ENCODE measurements at places on chromosomes 7 and 10.
A peak's percentile ranks its signal among the peaks of the same experiment; 100 is the strongest.

- no peak for DNase-seq
Measured at GRCh38 chr10:89615824-89616223, 29.2 kb downstream of the PANK1 start.

- no peak for DNase-seq
Measured at GRCh38 chr7:45178241-45179225, 20.9 kb downstream of the RAMP3 start.

DNA sequence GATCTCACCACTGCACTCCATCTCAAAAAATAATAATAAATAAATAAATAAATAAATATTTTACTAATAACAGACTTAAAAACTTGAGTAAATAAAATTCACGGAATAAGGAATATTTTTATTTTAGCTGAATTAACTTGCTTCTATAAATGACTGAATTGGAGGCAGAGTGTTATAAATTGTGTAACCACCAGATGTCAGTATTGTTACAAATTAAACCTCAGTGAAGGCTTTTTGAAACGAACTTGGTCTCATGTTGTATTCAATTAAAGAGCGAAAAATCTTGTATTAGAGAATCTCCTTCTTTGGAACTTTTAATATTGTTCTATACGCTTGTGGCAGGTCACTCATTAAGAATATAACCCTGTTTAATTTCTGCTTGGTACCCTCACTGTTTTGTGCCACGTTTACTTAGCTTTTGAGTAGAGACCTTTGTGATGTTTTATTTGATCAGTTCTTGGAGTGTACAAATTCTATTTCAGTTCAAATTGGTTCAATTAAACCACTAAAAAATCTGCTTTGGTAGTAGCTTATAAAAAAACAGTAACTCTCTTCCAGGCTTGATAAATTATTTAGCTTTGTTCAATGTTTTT, 45.6 kb upstream of the SCIN start:
- no peak for DNase-seq

GRCh38 chr10:99431190-99431760, 851 bp upstream of the GOT1 start:
- no peak for DNase-seq

DNA sequence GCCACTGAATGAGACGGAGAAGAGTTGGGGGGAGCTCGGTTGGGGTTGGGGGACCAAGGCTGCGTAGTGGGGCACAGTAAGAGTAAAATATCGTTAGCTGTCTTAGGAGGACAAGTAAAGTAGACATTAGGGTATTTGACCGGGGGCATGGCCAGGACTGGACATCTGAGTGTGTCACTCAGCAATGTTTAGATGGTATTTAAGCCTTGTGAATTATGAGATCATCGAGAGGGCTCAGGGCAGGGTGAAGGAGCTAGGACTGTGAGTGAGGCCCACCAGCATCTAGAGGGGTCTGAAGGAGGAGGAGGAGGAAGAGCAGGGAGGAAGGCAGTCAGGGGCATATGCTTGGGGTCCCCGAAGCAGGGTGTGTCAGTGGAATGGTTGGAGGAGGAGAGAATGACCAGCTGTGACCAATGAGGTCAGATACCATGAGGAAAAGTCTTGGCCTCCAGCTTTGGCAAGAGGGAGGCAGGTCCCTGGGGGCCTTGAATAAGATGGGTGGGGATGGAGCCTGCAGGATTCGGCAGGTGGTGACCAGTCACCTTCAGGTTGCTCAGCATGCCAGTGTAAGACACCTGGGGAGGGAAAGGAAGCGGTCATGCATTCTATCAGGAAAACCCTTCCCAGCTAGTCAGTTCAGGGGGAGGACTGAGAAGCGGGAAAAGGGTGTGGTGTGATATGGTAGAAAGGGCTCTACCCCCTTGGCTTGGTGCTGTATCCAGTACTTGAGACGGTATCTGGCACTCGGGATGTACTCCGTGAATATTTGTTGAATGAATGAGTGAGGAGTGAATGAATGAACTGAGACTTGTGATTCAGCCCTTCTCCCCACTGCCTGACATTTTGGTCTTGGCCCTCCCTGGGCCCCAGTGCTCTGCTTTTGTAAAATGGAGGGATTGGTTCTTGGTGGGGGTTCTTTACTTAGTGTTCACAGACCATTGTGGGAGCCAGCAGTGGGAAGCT, 34.8 kb upstream of the SH2D4B start:
- DNase-seq: no peak

- DNase-seq: peak; percentile 74
Measured at GRCh38 chr7:85185424-85186082, 1.3 kb downstream of the SEMA3D start.

DNA sequence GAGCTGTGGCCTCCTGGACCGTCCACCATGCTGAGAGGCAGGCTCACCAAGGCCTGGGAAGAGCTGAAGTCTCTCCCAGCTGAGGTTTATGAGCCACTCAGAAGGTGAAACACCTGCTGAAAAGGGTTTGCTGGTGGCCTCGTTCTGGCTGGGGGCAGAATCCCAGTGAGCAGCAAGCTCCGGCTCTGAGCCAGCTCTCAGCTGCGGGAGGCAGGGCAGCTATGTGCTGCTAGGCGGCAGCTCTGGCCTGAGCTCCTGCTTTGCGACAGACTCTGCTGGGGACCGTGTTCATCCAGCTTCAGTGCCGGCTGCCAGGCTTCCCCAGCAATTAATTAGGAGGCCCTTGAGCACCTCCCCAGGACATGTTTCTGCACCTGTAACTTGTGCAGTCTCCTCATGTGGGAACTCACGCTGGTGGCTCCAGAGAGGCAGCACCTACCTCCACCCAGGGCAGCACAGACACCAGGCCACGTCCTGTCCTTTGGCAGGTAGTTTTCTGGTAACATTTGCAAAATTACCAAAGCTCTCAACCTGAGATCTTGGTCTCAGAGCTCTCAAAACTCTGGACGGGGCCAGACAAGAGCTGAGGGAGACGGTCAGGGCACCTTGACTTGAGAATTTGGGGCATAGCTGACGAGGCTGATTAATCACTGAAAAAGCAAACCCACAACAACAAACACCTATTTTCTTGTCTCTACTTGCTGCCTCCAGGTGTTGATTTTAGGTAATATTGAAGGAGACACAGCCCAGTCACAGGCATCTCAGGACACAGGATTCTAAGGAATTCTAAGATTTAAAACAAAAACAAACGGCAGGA, 185.0 kb downstream of the TCERG1L start:
- DNase-seq: peak; percentile 54

DNA sequence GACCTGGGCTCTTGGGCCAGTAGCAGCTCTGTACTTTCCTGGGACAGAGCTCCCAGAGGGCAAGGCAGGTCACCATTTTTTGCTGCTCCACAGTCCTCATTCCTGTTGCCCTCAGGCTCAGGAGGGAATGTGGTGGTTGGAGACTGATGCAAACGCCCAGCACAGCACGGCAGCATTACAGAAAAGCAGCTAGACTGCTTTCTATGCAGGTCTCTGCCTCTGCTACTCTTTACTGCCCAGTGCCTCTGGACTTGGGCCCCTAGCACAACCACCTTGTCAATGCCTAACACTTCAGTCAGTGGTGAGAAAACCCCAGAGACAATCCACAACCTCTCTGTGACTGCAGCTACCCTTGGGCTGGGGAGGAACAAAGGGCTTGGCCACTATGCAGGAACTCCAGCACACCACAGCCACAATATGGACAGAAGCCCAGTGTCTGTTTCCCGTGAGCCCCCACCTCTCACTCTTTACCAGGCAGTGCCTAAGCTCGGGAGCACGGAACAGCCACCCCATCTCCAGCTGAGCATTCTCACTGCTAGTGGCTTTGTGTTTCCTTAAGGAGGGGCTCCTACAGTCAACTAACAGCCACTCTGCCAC, 790.6 kb downstream of the PCDH15 start:
- no peak for DNase-seq

GRCh38 chr10:132962623-132963429, 20.5 kb upstream of the CFAP46 start:
- DNase-seq: no peak

- DNase-seq: peak; percentile 55
Measured at GRCh38 chr10:110005719-110006118, 2.1 kb upstream of the ADD3 start.

- peak; percentile 59 for DNase-seq
Measured at GRCh38 chr10:109934958-109935793, 11.9 kb upstream of the XPNPEP1 start.

- no peak for DNase-seq
Measured at GRCh38 chr7:154859747-154860620, 142.9 kb downstream of the PAXIP1 start.

GRCh38 chr10:117271427-117271826, 30.5 kb downstream of the SLC18A2 start:
- DNase-seq: no peak

GRCh38 chr10:14736043-14736442, 38.7 kb downstream of the FAM107B start:
- DNase-seq: no peak

DNA sequence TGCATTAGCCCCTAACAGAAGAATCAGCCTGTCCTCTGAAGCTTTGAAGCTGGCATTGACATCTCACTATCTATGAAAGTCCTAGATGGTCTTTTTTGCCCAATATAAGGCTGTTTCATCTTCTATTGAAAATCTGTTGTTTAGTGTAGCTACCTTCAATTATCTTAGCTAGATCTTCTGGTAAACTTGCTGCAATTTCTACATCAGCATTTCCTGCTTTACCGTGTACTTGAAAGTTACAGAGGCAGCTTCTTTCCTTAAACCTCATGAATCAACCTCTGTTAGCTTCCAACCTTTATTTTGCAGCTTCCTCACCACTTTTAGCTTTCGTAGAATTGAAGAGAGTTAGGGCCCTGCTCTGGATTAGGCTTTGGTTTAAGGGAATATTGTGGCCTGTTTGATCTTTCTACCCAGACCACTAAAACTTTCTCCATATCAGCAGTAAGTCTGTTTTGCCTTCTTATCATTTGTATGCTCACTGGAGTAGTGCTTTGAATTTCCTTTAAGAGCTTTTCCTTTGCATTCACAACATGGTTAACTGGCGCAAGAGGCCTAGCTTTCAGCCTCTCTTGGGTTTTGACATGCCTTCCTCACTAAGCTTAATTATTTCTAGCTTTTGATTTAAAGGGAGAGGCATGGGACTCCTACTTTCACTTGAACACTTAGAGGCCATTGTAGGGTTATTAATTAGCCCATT, 32.5 kb downstream of the ARID5B start:
- no peak for DNase-seq

DNA sequence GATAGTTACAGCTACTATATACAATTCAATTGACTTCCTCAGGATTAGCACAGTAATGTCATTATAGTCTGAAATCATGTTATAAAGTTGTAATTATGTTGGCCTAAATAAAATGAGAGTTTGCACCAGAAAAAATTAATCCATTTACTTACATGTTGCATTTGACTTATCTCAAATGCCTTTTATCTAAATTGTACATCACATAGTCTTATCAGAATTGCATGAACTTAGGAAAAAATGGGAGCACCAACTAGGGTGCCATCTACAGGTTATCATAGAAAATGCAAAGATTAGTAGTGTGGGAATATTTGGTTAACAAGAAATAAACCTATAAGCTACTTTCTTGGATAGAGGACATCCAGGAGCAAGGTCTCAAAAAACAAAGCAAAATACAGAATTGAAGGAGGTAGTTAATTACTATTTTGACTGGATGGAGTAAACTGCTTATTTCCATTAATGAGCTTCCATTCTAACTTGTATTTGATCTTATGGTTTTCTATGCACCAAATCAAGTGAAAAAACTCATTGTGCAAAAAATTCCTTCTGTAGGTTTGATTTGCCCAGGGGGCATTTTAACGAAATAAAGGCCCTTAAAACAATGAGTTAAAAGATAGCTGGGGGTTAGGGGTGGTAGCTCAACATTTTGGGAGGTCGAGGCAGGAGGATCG, 60.0 kb upstream of the ORC5 start:
- DNase-seq: no peak

DNA sequence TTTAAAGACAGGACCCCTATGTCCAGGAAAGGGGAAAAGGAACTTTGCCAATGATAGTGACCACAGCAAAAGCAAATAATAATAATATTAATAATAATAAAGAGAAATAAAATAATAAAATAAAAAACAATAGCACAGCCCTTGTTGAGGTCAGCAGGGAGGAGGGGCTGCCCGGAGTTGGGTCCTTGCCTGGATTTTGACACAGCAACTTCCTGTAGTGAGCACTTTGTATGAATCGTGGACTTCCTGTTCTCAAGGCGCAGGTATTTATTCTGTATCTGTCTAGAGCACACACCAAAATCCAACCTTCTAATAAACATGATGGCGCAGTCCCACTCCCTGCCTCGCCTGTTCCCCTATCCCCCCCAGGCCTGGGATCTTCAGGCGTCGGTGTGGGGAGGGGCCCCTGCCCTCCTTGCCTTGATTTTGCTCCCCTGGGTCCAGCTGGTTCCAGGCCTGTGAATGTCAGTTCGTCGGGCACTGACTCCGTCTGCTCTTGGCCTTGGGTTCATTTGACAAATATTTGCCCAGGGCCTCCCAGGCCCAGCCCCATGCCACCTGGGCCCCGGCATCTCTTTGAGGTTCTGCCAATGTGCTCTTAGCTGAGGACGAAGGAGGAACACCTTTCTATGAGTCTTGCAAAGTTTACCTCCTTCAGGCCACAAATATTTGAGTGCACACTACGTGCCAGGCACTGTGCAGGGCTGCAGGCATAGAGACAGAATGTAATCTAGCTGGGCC, 13.9 kb downstream of the TRIM8 start:
- DNase-seq: no peak

DNA sequence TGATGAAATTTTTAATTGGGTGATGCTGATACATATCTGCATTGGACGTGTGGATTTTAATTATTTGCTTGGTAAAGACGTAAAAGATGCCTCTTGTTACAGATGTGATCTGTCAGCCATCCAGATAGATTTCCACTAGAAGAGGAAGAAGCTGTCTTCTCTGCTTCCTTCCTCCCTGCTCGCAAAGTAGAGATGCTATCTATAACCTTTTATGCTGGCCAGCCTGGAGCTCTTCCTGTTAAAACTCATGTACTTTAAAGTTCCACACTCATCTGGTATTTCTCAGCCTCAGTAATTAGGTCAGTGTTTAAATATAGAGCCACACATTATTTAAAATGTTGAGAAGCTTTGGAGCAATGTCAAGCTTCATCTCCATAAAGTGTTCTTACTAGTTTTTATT, 51.2 kb upstream of the TMEM229A start:
- no peak for DNase-seq

- DNase-seq: no peak
Measured at GRCh38 chr10:102994531-102995295, 76.6 kb downstream of the CNNM2 start.

DNA sequence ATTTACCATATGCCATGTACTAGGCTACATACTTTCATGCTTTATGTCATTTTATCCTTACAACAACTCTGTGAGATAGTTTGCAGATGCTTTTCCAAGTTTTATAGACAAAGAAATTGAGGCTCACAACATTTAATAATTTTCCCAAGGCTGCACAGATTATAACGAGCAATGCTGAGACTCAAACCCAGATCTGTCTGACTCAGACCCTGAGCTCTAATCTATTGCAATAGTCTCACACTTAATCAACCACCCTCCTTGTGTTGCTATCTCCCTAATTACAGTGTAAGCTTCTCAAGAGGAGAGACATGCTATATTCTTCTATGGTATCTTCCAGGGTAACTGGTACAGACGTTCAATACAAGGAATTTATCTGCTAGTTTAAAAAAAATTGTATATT, 247.6 kb downstream of the WDR11 start:
- no peak for DNase-seq

GRCh38 chr10:133072196-133072595, 15.5 kb upstream of the ADGRA1 start:
- no peak for DNase-seq

GRCh38 chr10:130421909-130422308, 285.7 kb downstream of the GLRX3 start:
- DNase-seq: no peak

GRCh38 chr10:10497245-10497644, 520.4 kb upstream of the CELF2 start:
- DNase-seq: no peak

- no peak for DNase-seq
Measured at GRCh38 chr10:60003651-60004523, 97.5 kb upstream of the CCDC6 start.

- no peak for DNase-seq
Measured at GRCh38 chr10:123530166-123530870, 135.8 kb upstream of the GPR26 start.

All from ecto neural progenitor cell (in vitro differentiated cells).